ENCODE measurements at places on chromosomes 12 and 14. TPM values are rescaled to one million over a fixed set of nuclear protein-coding genes. Genes with fewer than 3 reads are reported as not detected.

The SYT10 gene
- total RNA-seq = 0.47 TPM

The BMP4 gene
- total RNA-seq = 19.9 TPM

The CACNA2D4 gene
- total RNA-seq = 8.4 TPM

The MSRB3 gene
- 30.9 TPM for total RNA-seq

The RTN1 gene
- 9.9 TPM for total RNA-seq

The KRT6B gene
- 0.17 TPM for total RNA-seq

Data from upper lobe of left lung (tissue), 6 donors.